ENCODE measurements at places on chromosomes 1 and 21. TPM values are rescaled to one million over a fixed set of nuclear protein-coding genes. Genes with fewer than 3 reads are reported as not detected.

WNT4 gene
- total RNA-seq, result 0.33 TPM

CRYBG2 gene
- 8.7 TPM for total RNA-seq

GSTM1 gene
- total RNA-seq, result not detected

NT5C1A gene
- total RNA-seq, result not detected

NEGR1 gene
- total RNA-seq, result 2.1 TPM

PKLR gene
- total RNA-seq, result 2.2 TPM

CSF1 gene
- 5.5 TPM for total RNA-seq

MARCKSL1 gene
- total RNA-seq, result 603 TPM

LHX8 gene
- total RNA-seq, result not detected

PDZK1 gene
- total RNA-seq, result 1.3 TPM

SEMA6C gene
- total RNA-seq, result 8.0 TPM

ALX3 gene
- total RNA-seq, result 0.35 TPM

H3-3A gene
- 975 TPM for total RNA-seq

TTC24 gene
- 0.52 TPM for total RNA-seq

C1QB gene
- total RNA-seq, result not detected

BTBD19 gene
- 0.78 TPM for total RNA-seq

CDA gene
- total RNA-seq, result 37.1 TPM

Data from H7 (cell line).